Hippocampal formation (tissue), 2 donors: ENCODE measurements at places on chromosomes 13 and 19.

DNA sequence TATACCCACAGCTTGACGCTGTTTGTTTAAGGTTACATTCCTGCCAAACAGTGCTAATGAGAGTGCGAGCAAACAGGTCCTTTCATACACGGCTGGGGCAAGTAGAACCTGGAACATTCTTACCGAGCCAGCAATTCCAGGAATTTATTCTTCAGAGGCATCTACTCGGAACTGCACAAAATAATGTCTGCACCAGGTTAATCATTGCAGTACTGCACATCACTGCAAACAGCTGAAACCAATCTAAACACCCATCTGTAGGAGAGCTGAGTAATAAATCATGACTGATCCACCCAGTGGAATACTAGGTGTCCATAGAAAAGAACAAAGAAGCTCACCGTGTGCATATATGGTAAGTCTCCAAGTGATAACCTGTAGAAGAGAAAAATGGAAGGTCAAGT, 1.2 kb upstream of the ZNF579 start:
- no peak for DNase-seq

- DNase-seq = no peak
These were observed 740.1 kb downstream of the UQCRFS1 start for GRCh38 chr19:28472843-28473242.

DNA sequence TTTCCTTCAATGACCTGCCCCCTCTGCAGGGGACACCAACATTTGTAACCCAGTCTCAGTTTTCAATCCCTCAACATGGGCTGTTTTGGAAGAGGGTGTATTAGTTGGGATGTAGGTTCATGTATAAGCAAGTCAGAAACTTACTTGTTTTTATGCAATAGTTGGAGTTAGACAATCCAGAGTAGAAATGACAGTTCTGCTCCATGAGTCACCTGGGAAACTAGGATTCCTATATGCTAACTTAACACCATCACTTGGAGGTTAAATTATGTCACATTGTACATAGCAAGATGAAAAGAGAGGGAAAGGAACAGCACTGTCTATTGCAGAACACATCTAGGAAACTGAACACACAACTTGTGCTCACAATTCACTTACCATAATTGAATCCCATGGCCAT, 436.4 kb downstream of the RFC3 start:
- DNase-seq = no peak

GRCh38 chr13:28117689-28118377, 17.5 kb upstream of the FLT3 start:
- peak; percentile 2 for DNase-seq

DNA sequence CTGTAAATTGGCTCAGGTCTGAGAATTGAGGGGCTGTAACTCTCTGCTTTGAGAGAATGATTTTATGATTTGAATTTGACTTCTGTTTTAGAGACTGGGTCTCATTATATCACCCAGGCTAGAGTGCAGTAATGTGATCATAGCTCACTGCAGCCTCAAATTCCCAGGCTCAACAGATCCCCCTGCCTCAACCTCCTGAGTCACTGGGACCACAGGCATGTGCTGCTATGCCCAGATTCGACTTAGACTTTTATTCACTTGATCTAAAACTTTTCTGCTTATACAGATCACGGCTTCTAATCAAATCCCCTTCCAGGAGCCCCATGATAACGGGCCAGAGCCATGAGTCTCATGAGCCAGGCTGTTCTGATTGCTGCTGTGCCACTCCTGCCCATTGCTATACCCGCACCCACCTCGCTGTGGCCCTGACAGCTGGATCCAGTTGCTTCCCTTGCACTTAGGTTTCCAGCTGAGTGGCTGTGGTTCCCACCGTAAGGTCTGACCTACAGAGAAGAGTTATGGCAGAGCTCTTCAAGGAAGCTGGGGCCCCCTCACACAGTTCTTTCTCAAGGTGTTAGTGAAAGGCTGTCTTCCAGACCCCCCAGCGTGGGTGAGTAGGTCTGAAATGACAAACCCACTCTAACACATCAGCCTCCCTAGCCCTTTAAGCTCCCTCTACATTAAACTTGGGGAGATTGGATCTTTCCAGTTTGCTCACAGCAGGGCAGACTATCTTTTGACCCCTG, 251.2 kb upstream of the SGCG start:
- no peak for DNase-seq

- DNase-seq = no peak
These were observed at the start of gene IFI30 for GRCh38 chr19:18173572-18174288. Gene IFI30, plus strand, starts transcription at chr19:18173813. Its CDS starts 29 bp downstream, at chr19:18173842.

GRCh38 chr13:71255633-71256032, 611.4 kb downstream of the DACH1 start:
- no peak for DNase-seq

- DNase-seq = no peak
These were observed 324.0 kb upstream of the SPRY2 start for GRCh38 chr13:80664950-80665349.

DNA sequence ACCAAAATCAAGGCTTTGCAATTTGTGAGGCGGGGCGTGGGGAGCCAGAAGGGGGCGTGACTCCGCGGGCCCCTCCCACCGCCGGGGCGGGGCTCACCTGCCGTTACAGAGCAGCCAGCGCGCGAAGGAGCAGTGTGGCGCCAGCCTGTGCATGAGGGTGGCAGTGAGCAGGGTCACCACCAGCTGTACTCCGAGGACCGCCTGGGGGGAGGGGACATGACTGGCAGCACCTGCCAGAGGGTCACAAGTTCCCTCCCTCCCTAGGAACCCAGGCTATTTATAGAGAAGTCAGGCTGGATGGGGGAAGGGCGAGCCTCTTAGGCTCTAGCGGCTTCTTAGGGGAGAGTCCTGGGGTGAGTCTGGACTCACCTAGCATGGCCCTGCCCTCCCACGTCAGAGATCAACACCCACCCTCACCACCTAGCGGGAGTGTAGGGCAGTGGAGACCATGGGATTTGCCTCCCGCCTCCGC, 3.6 kb downstream of the TMEM161A start:
- DNase-seq = no peak

- DNase-seq = no peak
These were observed 4.7 kb upstream of the TUBGCP3 start for GRCh38 chr13:112592647-112593046.

GRCh38 chr13:46641274-46642081, 88.5 kb downstream of the LRCH1 start:
- no peak for DNase-seq

DNA sequence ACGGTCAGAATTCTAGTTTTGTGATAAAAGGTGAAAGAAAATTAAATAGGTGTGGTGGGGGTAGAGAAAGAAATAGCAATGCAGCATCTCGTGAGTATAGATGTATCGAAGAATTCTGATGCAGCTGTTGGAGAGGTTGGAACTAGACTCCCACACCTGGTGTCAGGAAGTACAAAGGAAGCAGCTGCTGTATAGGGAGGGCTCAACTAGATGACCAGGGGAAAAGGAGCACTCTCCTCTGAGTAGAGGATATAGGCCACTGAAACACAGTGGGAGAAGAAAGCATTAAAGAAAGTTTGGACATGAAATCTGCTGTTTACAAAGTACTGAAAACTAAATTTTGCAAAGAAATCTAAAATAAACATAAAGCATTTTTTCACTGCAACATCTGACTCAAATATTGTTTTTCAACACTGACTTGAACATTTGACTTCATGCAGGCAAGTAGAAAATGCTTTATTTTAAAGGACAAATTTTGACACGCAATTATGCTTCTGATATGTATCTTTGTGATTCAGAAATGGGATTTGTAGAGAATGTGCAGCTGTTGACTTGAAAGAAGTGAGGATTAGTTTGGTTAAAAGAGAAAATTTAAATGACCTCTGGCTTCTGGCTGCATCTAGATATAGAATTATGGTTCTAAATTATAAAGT, 82.2 kb downstream of the MIPEP start:
- DNase-seq = no peak

- no peak for DNase-seq
These were observed at the start of gene TNFRSF19 for GRCh38 chr13:23570099-23570920. Gene TNFRSF19, plus strand, starts transcription at chr13:23570412. Its CDS starts 19,772 bp downstream, at chr13:23590184.

DNA sequence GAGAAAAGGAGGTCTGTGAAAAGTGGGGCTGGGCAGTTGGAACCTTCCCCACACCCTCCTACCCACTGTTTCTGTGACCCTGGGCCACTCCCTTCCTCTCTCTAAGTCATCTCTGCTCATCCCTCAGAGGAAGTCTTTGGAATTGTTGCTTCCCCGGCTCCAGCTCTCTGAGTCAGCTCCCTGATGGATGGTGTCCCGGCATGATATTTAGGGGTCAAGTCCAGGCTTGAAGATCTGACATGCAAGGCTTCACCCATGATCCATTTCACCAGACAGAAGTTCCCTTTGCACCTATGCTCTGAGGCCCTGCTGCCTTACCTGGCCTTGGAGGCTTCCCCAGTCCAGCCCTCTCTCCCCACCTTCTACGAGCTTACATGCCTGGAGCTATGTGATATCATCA, 13.3 kb downstream of the EXOC3L2 start:
- DNase-seq = no peak

GRCh38 chr19:13043285-13043684, 48.0 kb downstream of the NFIX start:
- DNase-seq = no peak
